H9 (cell line): ENCODE measurements at places on chromosomes 1 and 21. TPM values are rescaled to one million over a fixed set of nuclear protein-coding genes. Genes with fewer than 3 reads are reported as not detected.

- H3K27ac ChIP-seq: no peak overlapping the region
- no peaks in the 10 kb centered on the region for H3K27me3 ChIP-seq
- no peaks in the 10 kb centered on the region; the same call in 2 of the 3 replicates for H3K36me3 ChIP-seq
- H3K4me3 ChIP-seq: no peak overlapping the region
- H3K4me1 ChIP-seq: peaks cover 2% of the 10 kb centered on the region; the same call in 1 of the 2 replicates
Measured at GRCh38 chr1:231601824-231602672, 24.5 kb upstream of the DISC1 start.

DNA sequence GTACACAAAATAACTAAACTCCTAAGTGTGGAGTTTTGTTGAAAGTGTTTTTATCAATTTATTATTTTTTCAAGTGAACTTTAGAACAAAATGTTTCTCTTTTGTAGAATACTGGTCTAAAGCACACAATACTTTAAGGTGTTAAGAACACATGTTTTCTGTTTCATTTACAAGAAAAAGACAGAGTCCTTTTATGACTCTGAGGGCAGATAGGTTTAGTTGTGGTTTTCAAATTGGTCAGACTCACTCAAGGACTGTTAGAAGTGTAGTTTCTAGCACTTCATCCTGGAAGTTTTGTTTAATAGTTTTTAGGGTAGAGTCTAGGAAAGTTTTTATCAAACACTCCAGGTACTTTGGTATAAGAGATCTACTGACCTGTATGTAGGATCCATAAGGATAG is 376.5 kb downstream of the LRRIQ3 start:
- peaks cover 2% of the 10 kb centered on the region; the same call in 1 of the 2 replicates for H3K4me1 ChIP-seq
- H3K4me3 ChIP-seq: no peak overlapping the region
- no peaks in the 10 kb centered on the region for H3K27me3 ChIP-seq
- H3K36me3 ChIP-seq: no peaks in the 10 kb centered on the region

GRCh38 chr21:35724156-35724555 is 336.2 kb downstream of the SETD4 start:
- H3K36me3 ChIP-seq: no peaks in the 10 kb centered on the region
- H3K27me3 ChIP-seq: no peaks in the 10 kb centered on the region
- DNase-seq: no peak
- H3K4me3 ChIP-seq: no peak overlapping the region

- peaks cover 58% of the 10 kb centered on the region for H3K36me3 ChIP-seq
- no peak for DNase-seq
- H3K27me3 ChIP-seq: no peaks in the 10 kb centered on the region
- no peak overlapping the region for H3K4me3 ChIP-seq
- H3K27ac ChIP-seq: no peak overlapping the region
Measured at GRCh38 chr1:40232444-40232843, 15.3 kb upstream of the TMCO2 start.

AADACL4 gene
- not detected in 2 replicates for total RNA-seq

- no peaks in the 10 kb centered on the region for H3K27me3 ChIP-seq
- no peak overlapping the region for H3K4me3 ChIP-seq
- no peak overlapping the region for H3K27ac ChIP-seq
- no peaks in the 10 kb centered on the region for H3K36me3 ChIP-seq
- H3K4me1 ChIP-seq: peaks cover 2% of the 10 kb centered on the region; the same call in 1 of the 2 replicates
- DNase-seq: no peak
Measured at GRCh38 chr1:36673202-36673601, 190.5 kb upstream of the CSF3R start.

- peaks cover 5% of the 10 kb centered on the region for H3K4me1 ChIP-seq
- H3K27ac ChIP-seq: no peak overlapping the region
Measured at GRCh38 chr1:244074559-244075171, 23.6 kb downstream of the ZBTB18 start.

DNA sequence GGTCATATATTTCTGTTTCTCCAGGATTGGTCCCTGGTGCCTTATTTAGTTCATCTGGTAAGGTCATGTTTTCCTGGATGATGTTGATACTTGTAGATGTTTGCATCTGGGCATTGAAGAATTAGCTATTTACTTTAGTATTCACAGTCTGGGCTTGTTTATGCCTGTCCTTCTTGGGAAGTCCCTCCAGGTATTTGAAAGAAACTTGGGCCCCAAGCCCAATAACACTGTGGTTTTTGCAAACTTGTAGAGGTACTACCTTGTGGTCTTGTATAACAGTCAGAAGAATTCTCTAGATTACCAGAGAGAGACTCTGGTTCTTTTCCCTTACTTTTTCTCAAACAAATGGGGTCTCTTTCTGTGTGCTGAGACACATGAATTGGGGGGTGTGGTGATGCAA is 251.4 kb upstream of the B3GALT2 start:
- H3K27ac ChIP-seq: no peak overlapping the region
- H3K4me3 ChIP-seq: no peak overlapping the region
- no peak for DNase-seq
- H3K36me3 ChIP-seq: peaks cover 18% of the 10 kb centered on the region

- H3K36me3 ChIP-seq: no peaks in the 10 kb centered on the region
- H3K27ac ChIP-seq: no peak overlapping the region
- H3K4me3 ChIP-seq: no peak overlapping the region
- DNase-seq: no peak
- no peaks in the 10 kb centered on the region for H3K4me1 ChIP-seq
Measured at GRCh38 chr1:197981561-197981960, 64.4 kb downstream of the LHX9 start.

GRCh38 chr1:8800416-8800815 is 17.0 kb downstream of the RERE start:
- no peak overlapping the region for H3K27ac ChIP-seq
- H3K4me1 ChIP-seq: no peaks in the 10 kb centered on the region
- peaks cover 6% of the 10 kb centered on the region; the same call in 1 of the 2 replicates for H3K36me3 ChIP-seq
- no peaks in the 10 kb centered on the region for H3K27me3 ChIP-seq
- DNase-seq: no peak
